ENCODE measurements at places on chromosomes 16 and 17.

GRCh38 chr16:84115919-84116719, 623 bp downstream of the MBTPS1 start:
- peak overlapping the region; percentile 93 for H3K27ac ChIP-seq
- no peak for DNase-seq
- H3K36me3 ChIP-seq = no peaks in the 10 kb centered on the region
- peaks cover 41% of the 10 kb centered on the region for H3K4me1 ChIP-seq
- no peaks in the 10 kb centered on the region for H3K27me3 ChIP-seq

DNA sequence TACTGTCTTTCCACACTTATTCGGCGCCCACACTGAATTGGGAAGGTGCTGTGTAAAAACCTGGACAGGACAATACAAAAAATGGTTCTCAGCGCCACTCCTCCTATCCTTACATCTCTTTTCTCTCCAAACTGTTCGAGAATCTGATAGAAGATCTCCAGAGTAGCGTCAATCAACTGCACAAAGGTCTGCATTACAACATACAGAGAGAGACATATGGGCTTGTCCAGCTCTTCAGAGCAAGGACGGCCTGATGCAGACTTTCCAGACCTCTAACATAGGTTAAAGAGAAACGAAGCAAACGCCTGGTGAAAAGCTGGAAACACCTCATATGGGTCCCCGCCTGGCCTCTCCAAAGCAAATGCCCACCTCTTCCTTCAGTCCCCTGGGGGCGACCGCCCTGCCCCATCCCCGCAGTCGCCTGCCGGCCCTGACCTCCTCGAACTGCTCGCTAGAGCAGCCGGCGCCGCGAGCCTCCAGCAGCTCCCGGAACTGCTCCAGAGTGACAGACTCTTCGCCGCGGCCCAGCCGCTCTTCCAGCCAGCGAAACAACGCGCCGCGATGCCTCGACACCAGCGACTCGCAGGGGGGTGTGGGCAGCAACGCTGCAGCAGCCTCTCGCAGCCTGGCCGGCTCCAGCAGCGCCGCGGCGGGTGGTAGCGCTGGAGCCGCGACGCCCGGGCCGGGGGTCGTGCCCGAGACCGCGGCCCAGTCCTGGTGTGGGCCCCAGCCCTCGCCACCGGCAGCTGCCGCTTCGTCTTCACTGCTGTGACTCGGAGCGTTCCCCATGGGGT, 526 bp downstream of the ZZEF1 start:
- no peaks in the 10 kb centered on the region for H3K27me3 ChIP-seq
- H3K36me3 ChIP-seq = peaks cover 34% of the 10 kb centered on the region
- DNase-seq = peak; percentile 19
- peak overlapping the region; percentile 97 for H3K27ac ChIP-seq
- peak overlapping the region; percentile 89 for H3K4me3 ChIP-seq

DNA sequence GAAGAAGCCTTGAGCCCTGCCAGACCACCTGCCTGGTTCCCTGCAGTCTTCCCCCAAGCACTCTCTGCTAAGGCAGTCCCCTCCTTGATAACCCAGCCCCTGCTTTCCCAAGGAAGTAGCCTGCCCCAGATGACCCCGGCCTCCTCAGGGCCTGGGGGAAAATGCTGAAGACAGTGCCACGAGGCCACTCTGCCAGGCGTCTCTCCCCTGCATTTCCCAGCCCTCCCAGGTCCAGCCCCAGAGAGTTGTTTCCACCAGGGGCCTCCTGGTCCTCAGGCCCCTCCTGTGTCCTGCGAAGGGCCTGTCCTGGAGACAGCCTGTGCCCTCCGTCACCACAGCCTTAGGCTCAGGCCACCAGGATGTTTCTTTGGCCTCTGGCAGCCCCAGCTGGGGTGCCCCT, 96.4 kb downstream of the CCDC182 start:
- H3K4me1 ChIP-seq = no peaks in the 10 kb centered on the region
- H3K27ac ChIP-seq = no peak overlapping the region
- no peak for DNase-seq
- H3K36me3 ChIP-seq = no peaks in the 10 kb centered on the region

- H3K27me3 ChIP-seq = no peaks in the 10 kb centered on the region
- no peak for DNase-seq
- H3K4me1 ChIP-seq = peaks cover 29% of the 10 kb centered on the region
- H3K27ac ChIP-seq = no peak overlapping the region
- no peak overlapping the region for H3K4me3 ChIP-seq
These were observed 4.5 kb upstream of the BRCA1 start for GRCh38 chr17:43129671-43130010.

DNA sequence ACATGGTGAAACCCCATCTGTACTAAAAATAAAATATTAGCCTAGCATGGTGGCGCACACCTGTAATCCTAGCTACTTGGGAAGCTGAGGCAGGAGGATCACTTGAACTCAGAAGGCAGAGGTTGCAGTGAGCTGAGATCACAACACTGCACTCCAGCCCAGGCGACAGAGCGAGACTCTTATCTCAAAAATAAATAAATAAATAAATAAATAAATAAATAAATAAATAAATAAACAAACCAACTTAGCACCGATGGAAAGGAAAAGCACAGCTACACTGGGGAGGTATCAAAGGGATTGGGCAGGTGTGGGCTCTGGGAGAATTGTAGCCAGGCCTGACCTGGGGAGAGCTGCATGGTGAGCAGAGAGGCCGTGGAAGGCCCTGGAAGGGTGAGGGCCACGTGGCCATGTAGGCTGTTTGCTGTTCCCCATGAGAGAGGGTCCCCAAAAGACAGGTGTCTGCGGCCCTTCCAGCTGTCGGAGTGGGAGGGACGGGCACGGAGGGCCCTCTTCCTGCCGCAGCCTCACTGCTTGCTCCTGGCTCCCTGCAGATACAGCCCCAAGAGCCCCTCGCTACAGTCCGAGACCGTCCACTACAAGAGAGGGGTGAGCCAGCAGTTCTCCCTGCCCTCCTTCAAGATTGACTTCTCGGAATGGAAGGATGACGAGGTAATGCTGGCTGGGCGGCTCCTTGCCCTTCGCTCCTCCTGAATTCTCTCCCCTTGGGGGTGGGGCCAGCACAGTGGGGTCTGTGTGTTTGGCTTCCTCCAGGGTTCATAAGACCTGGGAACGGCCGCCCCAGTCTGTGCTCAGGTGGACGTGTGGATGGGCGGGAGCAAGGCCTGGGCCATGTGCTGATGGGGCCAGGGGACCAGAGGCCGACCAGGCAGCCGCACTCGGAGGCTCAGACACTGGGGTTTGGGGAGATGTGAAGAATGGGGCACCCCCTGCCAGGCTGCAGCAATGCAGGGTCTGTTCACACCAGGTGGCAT, 32.4 kb downstream of the MGRN1 start:
- H3K4me1 ChIP-seq = peaks cover 13% of the 10 kb centered on the region
- DNase-seq = no peak
- H3K36me3 ChIP-seq = peaks cover 69% of the 10 kb centered on the region

DNA sequence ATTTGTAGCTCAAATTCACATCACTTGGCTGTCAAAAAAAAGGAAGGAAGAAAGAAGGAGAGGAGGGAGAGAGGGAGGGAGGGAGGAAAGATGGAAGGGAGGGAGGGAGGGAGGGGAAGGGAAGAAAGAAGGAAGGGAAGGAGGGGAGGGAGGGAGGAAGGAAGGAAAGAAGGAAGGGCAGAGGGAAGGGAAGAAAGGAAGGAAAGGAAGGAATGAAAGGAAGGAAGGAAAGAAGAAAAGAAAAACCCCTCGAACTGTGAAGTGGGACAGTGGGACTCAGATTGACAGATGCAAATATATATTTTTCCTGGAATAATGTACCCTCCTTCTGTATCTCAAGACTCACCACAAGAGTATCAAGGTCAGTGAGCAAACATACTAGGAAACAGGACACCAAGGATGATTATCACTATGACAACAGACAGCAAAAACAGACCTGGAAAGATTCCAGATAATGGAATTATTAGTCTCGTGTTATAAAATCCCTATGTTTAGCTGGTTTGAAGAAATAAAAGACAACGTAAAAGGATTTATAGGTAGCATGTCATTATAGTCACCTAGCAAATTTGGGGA, 24.2 kb upstream of the ABCA3 start:
- H3K36me3 ChIP-seq = no peaks in the 10 kb centered on the region
- DNase-seq = no peak

GRCh38 chr16:16073001-16073545, 123.7 kb downstream of the ABCC1 start:
- no peak overlapping the region for H3K4me3 ChIP-seq
- no peak for DNase-seq
- peaks cover 52% of the 10 kb centered on the region for H3K36me3 ChIP-seq
- H3K27me3 ChIP-seq = no peaks in the 10 kb centered on the region
- H3K27ac ChIP-seq = no peak overlapping the region
- peaks cover 42% of the 10 kb centered on the region for H3K4me1 ChIP-seq

GRCh38 chr17:68293490-68294195, 2.3 kb downstream of the ARSG start:
- no peak overlapping the region for H3K27ac ChIP-seq
- H3K27me3 ChIP-seq = no peaks in the 10 kb centered on the region
- H3K4me1 ChIP-seq = peaks cover 82% of the 10 kb centered on the region
- H3K36me3 ChIP-seq = no peaks in the 10 kb centered on the region
- peak overlapping the region; percentile 97 for H3K4me3 ChIP-seq

GRCh38 chr16:84349862-84350684, 18.3 kb upstream of the ATP2C2 start:
- no peaks in the 10 kb centered on the region for H3K36me3 ChIP-seq
- DNase-seq = no peak
- no peaks in the 10 kb centered on the region for H3K27me3 ChIP-seq
- no peak overlapping the region for H3K4me3 ChIP-seq

- no peak for DNase-seq
- H3K36me3 ChIP-seq = no peaks in the 10 kb centered on the region
- no peak overlapping the region for H3K4me3 ChIP-seq
- no peaks in the 10 kb centered on the region for H3K27me3 ChIP-seq
- H3K4me1 ChIP-seq = no peaks in the 10 kb centered on the region
- H3K27ac ChIP-seq = no peak overlapping the region
These were observed 136.9 kb downstream of the GRIN2A start for GRCh38 chr16:10045291-10045775.

DNA sequence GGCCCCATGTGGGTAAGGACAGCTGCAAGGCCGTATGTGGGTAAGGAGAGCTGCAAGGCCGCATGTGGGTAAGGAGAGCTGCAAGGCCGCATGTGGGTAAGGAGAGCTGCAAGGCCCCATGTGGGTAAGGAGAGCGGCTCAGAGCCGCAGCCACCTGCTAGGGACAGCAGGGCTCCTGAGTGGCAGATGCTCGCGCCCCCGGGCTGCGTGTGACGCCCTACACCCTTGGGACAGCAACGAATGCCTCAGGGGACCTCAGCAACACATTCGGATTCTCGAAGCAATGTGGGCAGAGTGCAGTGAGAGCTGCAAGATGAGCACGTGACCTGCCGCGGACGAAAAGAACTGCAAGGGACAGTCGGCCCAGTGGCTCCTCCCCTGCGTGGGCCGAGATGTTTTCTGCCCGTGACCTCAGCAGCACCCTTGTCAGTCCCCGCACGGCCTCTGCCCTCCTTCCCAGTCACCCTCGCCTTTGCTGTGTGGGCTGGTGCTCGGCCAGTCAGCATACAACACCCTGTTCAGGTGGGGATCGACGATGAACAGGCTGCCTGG, 9.6 kb upstream of the SLC38A8 start:
- no peak overlapping the region for H3K4me3 ChIP-seq
- no peak for DNase-seq
- peaks cover 65% of the 10 kb centered on the region for H3K36me3 ChIP-seq
- H3K4me1 ChIP-seq = no peaks in the 10 kb centered on the region
- H3K27ac ChIP-seq = no peak overlapping the region

DNA sequence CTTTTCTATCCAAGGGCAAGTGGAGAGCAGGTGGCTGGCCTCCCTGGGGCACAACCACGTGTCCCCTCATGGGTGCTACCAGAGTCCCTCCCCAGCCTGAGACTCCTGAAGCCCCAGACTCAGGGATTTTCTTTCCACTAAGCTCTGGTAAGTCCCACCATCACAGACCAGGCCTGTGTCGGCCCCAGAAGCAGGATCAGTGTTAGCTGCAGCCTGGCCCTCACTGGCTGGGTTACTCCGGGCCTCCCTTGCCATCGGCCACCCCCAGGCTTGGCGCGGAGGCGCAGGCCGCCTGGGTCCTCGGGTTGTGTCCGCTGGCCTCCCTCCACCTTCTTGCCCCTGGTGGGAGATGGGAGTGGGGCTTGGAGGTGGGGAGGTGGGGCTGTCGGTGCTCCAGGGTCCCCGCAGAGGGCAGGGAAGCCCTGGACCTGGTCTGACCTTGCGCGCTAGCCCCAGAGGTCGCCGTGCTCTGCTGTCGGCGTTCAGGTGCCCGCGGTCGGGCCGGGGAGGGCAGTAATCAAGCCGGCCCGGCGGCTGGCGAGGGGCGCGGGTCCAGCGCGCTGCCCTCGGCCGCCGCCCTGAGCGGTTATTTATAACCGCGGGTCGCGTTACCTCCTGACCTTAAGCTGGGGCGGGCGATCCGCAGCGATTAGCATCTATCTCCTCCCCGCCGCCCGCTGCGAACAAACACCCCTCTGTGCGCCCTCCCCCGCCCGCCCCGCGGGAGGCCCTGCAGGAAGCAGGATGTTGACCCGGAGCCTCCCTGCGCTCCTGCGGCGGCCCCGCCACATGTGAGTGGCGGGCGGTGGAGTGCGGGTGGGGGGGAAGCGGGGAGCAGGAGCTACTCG, 78.1 kb upstream of the TOB1 start:
- H3K36me3 ChIP-seq = no peaks in the 10 kb centered on the region
- peak; percentile 27 for DNase-seq
- peaks cover 40% of the 10 kb centered on the region for H3K4me1 ChIP-seq
- H3K27ac ChIP-seq = no peak overlapping the region

GRCh38 chr17:53135969-53136368, 686.8 kb upstream of the KIF2B start:
- H3K4me1 ChIP-seq = no peaks in the 10 kb centered on the region
- no peak overlapping the region for H3K4me3 ChIP-seq
- H3K27me3 ChIP-seq = no peaks in the 10 kb centered on the region
- H3K36me3 ChIP-seq = no peaks in the 10 kb centered on the region

DNA sequence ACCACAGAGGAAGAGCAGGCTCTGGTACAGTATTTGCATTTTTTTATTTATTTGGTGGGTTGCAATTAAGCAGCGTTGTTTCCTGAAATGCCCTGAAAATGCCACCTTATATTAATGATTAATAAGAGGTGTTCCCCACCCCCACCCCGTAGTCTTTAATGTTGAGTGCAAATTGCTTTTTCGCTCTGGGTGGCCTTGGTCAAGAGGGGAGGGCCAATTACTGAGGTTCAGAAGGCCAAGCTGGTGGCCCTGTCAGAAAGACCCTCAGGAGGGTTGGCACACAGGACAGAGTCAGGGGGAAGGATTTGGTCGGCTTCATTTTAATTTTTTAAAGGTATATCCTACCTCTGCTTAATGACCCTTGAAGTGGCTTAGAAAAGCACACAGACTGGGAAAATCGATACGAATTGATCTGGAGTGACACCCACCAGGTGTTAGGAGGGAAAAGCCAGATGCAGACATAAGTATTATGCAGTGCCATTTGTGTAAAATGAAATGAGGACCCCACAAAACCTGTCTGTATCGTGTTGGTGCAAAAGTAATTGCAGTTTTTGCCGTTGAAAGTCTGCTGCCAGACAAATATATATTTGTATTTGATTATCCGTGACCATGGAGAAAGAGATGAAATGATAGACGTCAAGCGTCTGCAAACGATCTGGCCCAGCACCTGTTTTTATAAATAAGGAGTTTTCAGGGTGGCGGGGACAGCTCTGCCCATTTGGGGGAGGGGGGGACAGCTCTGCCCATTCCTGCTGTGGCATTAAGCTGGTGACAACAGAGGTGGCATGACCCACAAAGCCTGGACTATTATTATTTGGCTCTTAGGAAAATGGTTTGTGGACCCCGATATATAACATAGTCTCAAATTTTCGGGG, 143.8 kb upstream of the PLCG2 start:
- H3K4me3 ChIP-seq = no peak overlapping the region
- peak overlapping the region; percentile 34 for H3K27ac ChIP-seq
- H3K4me1 ChIP-seq = peaks cover 25% of the 10 kb centered on the region
- no peak for DNase-seq
- H3K27me3 ChIP-seq = no peaks in the 10 kb centered on the region
- peaks cover 2% of the 10 kb centered on the region for H3K36me3 ChIP-seq

All from CD14-positive monocyte (primary cell).